ENCODE measurements at places on chromosomes 13 and 19.

GRCh38 chr13:48833412-48833811 is 142.3 kb upstream of the FNDC3A start:
- no peak for DNase-seq

DNA sequence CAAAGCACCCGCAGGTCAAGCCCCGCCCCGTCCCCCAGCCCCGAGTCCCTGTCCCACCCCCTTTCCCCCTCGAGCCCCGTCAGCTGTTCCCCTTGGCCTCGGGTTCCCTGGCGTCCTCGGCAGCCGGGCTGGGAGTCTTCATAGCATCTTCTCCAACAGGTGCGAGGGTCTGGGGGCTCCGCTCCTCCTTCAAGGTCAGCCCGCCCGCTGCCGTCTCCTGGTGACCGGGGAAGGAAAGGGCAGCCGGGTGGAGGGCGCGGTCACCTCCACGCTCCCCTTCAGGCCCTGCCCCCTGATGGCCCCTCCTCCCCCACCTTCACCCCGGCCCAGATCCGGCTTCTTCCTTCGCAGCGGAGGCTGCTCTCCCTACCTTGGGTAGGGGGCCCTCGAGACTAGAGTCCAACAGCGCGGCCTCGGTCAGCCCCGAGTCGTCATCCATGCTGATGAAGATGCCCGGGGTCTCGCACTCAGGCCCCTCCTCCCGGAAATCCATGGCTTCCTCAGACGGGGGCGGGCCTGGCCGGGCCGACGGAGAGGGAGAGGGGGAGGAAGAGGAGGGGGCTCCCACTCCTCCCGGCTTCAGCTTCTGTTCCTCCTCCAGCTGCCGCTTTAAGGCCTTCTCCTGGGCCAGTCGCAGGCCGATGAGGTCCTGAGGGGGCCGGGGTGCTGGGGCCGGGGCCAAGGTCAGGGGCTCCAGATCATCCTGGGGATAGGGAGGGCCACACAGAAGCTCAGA is 541 bp upstream of the RSPH6A start:
- no peak for DNase-seq

- DNase-seq: no peak
Observed at GRCh38 chr13:112964971-112965492, 4.0 kb upstream of the MCF2L start.

- DNase-seq: no peak
Observed at GRCh38 chr19:49938662-49939061, 9.4 kb upstream of the NUP62 start.

- DNase-seq: no peak
Observed at GRCh38 chr13:71922194-71922593, 55.2 kb upstream of the DACH1 start.

DNA sequence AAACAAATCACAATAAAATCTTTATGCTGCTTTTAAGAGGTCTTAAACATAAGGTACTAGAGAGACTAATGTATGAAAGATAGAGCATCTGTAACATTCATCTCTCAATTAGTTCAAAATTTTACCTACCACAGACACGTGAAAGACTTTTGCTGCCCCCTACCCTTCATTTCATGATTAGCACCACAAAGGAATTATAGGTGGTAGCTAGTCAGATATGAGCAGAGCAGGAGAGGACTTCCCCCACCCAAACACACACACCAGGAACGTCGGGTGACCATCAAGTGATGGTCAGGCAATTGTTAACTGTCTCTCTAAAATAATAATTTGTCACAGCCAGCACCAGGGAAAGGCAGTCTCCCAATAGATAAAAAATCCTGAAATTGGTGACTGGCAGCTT is 1531.7 kb upstream of the SPRY2 start:
- no peak for DNase-seq

DNA sequence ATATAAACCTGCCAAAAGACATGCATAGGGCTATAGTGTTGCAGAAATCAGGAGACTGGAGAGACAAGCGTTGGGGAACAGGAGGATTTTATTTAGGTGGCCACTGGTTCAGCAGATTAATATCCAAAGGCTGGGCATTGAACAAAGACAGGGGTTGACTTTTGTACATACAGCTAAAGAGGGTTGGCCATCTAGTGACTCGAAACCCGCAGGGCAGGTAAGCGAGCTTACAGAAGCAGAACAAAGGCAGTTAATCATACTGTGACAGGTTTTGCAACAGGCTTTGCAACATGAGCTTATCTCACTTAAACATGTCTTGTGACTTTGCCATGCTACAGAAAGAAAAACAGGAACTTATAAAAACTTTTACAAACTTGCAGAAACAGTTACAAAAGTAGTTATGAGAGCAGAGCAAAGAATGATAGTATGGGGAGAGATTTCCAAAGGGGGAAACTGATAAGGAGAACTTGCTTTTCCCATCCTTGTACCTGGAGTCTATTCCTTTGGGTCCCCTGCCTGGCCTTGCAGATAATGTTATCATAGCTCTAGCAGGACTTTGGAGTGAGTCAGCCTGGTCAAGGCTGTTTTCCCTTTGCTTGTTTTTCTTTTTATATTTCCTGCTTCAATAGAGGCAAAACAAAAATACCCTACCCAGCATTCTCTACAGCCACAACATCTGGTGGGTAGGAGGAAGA is 234.2 kb downstream of the PCDH17 start:
- DNase-seq: no peak

DNA sequence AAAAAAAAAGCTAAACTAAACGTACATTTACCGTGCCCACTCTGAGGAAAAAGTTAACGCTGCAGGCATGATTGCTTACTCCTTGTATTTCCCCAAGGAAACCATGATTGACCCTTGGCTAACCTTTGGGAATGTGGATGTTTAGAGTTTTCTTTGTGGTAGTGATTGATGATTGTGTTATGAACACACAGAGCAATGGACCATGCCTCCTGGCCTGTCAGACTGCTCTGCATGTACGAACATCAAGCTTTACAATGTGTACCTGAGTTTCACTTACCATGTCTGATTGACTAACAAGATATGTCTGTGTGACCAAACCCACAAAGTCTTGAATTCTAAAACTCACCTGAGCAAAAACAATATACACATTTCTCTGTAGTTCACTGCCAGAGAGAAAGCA is 35.1 kb downstream of the MYCBP2 start:
- DNase-seq: no peak

- DNase-seq: no peak
Observed at GRCh38 chr19:38638461-38638860, 9.0 kb upstream of the ACTN4 start.

GRCh38 chr19:32023564-32023832 is 321.9 kb upstream of the ZNF507 start:
- no peak for DNase-seq

DNA sequence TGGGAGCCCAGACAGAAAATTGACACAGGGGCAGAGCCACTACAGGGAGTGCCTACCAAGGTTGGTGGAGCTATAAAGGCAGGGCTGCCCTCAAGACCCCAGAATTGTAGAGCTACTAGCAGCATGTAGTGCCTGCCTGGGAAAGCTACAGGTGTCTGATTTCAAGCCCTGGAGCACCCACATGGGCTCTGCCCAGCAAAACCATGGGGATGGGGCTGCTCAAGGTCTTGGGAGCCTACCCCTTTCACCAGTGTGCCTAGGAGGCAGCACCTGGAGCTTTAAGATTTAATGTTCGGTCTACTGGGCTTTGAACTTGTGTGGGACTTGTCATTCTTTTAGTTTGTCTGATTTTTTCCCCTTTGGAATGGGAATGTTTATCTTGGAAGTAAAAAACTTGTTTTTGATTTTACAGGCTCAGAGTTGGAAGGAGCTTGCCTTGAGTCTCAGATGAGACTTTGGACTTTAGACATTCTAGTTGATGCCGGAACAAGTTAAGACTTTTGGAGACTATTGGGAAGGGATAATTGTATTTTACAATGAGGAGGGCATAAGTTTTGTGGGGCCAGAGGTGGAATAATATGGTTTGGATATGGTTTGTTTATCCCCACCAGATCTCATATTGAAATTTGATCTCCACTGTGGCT is 45.1 kb downstream of the ALOX5AP start:
- DNase-seq: no peak

DNA sequence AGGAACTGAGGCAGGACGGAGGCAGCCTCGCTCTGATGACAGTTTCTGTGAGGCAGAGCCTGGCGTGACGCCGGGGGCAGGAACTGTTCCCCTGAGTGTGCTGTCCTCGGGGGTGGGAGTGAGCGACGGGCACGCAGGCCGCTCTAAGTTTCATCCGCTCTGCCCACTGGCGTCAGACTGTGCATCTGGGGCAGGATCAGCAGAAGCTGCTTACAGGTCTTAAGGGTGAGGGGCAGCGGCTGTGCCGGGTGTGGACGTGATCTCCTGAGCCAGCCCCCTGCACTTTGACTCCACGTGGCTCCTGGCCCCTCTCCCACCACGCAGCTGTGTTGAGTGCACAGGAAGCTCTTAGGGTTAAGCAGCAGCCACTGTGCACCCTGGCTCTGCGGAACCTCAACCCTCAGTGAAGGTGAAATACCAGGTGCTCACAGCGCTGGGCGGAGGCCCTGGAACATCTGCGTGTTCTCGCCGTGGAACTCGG is 1.5 kb downstream of the GRK1 start:
- DNase-seq: no peak

DNA sequence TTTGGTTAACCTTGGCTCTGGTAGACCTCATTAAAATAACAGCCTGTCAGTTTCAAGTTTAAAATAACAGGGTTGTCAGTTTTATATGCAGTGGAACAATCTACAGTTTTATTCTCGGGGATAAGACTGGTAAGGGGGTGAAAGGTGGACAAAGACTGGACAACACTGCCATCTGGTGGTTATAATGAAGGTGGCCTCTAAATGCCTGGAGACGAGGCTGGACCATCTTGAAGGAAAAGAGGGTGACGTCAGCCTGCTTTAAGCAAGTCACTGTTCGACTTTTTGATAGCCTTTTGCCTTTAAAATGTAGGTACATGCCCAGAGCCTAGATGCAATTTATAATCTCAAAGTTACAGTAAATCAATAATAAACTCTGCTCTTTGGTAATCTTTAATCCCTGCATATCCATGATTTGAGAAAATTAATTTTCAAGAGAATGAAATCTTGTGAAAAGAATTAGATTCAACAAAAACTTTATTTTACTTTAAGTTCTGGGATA is 117.0 kb downstream of the DCT start:
- DNase-seq: no peak

GRCh38 chr19:50912102-50912599 is 956 bp upstream of the KLK4 start:
- no peak for DNase-seq

DNA sequence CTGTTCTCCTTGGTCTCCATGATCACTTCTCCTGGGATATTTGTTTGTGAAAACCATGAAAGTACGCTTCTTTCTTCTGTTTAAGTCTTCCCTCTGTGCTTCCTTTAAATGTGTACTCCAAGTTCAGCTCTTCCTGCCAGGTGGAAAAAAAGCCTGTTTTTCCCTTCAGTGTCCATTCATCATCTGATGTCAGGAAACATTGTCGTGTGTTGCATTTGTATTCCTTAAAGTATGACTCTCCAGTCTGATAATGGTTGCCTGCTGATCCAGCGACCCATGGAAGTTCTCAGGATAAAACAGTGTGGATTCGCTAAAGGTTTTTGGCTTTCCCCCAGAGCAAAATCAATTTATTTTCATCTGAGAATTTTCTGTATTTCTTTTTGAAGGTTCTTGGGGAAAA is 22.3 kb downstream of the SACS start:
- DNase-seq: no peak

DNA sequence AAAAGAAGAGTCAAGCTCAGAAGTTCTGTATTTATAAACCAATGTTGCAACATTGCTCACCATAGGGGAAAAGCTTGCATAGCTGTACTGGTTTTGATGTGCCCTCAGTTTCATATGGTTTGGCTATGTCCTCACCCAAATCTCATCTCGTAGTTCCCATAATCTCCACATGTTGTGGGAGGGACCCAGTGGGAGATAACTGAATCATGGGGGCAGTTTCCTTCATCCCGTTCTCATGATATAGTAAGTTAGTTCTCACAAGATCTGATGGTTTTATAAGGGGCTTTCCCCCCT is 73.9 kb downstream of the TNFRSF19 start:
- no peak for DNase-seq

DNA sequence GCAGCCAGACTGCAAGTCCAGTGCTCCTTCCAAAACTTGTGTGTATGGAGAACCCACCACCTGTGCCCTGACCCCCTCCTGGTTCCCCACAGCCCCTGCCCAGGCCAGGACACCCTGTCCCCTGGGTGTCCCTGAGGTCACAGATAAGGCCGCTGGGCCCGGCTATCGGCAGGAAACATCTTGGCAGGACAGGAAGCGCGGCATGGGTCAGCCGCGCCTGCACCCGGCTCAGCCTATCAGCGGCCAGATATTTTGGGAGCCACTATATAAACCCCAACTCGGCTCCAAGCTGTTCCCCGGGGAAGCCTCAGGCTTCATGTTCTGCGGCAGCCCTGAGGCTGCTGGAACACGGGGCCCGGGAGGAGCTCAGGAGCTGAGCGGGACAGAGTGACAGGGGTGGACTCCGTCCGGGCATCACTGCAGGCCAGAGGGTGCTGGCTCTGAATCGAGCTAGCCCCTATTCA is 60.8 kb downstream of the AP1M1 start:
- no peak for DNase-seq

- DNase-seq: no peak
Observed at GRCh38 chr13:98771838-98772611, 19.6 kb upstream of the SLC15A1 start.

DNA sequence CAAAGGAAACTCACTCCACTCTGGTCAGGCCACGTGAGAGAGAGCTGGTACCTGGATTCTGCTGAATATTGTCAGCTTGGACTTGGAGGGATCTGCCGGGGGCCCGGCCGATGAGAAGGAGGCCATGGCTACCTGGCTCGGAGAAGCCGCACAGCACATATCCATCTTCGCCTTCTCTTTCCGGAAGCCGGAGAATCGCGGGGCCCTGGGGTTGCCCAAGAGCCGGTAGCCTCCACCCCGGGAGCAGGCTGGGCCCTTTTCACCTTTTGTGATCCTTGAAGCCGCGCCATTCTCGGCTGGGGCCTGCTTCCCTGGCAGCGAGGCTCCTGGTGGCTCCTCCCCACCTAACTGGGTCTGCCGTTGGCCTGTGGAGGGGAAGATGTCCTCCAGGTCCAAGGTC is 28.9 kb downstream of the ZNF541 start:
- no peak for DNase-seq

GRCh38 chr19:55579766-55580621 is 654 bp downstream of the ZNF579 start:
- no peak for DNase-seq

GRCh38 chr13:39037410-39037879 is 444 bp downstream of the PROSER1 start:
- no peak for DNase-seq

- DNase-seq: no peak
Observed at GRCh38 chr13:74651121-74651520, 516.9 kb upstream of the KLF12 start.

Data from GOT3 (cell line).